ENCODE measurements at places on chromosomes 1 and 21.

DNA sequence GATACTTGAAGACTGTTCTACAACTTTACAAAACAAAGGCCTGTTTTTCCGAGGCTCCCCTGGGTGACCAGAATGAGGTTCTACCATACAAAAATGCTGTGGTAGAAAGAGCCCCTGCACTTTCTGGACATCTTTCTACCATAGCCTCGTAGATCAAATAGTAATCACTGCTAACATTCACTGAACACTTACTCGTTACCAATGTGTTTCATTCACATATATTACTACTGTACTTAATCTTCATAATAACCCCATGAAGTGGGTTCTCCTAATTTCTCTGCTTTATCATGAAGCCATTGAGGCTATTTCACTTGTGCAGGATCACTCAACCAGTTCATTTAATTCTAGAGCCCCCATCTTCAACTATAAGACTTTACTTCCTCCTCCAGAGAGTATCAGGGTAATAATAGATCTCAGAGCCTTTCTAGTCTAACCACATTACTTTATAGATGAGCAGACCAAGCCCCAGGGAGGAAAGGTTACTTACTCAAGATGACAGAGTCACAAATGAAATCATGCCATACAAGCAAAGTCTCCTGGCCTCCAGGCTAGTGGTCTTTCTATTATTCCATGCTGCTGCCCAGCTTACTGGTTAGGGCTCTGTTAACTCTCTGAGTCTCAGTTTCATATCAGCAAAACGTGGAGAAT is 46.7 kb upstream of the OSBPL9 start:
- DNase-seq, result no peak

DNA sequence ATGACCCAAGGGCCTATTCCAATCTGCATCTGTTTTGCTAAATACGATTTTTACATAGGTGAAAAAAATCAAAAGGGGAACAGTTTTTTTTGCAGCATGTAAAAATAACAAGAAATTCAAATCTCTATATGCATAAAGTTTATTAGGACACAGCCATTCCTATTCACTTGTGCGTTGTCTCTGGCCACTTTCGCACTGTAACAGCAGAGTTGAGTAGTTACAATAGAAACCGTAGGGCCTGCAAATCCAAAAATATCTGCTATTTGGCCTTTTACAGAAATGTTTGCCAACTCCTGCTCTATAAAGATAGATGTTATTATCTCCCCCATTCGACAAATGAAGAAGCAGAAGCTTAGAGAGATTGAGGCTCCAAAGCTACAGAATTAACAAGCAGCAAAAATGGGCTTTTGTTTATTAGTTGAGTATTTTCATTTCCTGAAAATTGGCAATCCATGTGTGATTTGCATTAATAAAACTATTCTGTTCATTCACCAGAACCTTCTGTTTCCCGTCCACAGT is 5.5 kb downstream of the DYNLT5 start:
- DNase-seq, result no peak

DNA sequence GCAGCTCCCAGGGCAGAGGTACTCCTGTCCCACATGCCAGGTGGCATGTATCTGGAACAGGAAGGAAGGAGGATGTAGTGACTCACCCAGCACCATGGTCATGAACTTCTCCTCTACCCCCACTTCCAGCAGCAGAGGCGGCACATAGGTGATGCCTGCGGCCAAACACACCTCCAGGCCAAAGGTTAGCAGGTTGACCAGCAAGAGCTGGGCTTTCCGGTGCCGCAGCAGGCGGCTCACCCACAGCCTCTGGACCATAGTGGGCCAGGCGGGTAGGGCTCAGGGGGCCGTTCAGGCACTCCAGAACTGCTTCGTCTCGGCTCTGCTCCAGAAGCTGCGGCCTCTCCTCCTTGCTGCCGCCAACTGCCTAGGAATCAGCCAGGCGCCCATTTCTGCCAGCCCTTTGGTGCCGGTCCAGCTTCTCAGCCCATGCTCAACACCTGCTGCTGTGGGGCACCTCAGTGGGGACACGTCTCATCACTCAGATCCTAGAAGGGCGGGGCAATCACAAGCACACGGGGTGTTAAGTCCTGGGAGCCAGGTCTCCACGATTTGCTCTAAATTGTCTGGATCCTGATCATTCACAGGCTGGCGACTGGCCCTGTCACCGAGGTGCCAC is 15.8 kb downstream of the SLC45A3 start:
- DNase-seq, result no peak

DNA sequence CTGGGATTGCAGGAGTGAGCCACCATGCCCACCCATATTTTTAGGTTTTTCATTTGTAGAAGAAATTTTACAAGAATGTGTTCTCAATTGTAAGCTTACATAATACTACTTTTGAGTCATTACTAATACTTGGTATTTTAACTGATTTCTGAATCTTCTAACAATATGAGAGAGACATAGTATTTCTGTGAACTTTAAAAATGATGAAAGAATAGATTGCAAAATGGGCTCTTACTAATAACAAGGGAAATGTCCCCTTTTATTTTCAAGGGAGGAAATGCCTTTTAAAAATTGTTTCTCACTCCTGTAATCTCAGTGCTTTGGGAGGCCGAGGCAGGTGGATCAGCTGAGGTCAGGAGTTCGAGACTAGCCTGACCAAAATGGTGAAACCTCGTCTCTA is 5.9 kb downstream of the AGO3 start:
- no peak for DNase-seq

- DNase-seq, result no peak
Observed at GRCh38 chr1:228691926-228692325, 43.4 kb upstream of the RHOU start.

GRCh38 chr1:178566187-178566586 is 53.3 kb downstream of the TEX35 start:
- no peak for DNase-seq

DNA sequence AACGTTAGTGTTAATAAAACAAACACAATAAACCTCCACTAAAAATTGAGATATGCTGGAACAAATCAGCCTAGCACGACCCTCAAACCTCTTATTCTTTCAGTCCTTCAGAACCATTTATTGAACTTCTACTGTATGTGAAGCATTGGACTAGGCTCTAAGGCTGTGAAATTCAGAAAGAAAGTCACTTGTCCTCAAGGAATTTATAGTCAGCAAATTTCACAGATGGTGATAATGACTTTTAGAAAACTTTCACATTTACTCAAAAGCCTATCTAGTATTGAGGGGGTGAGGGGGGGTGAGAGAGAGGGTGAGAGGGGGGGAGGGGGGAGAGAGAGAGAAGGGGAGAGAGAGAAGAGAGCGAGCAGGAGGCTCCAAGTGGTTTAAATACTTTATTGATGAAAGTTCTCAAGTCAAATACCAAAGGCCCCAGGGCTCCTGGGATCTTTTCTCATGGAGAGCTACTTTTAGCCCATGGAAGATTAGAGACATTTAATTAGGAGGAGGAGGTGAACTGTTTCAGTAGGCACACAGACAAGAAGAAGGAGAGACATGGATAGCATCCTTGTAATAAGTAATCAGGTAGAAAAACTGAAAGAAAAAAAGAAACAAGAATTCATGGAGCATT is 66.3 kb upstream of the SSX2IP start:
- no peak for DNase-seq

DNA sequence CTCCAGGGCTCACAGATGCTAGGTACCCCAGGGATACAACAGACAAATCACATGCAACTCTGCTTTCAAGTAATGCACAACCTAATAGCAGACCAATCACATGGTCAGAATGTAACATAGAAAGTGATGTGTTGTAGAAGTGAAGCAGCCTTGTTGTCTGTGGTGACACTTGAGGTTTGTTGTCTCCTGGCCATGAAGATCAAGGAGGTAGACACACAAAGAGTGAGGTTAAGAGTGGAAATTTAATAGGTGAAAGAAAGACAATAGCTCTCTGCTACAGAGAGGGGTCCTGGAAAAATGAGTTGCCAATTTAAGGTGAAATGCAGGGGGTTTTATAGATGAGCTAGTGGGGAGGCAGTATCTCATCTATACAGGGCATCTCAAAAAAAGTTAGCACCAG is 2.5 kb upstream of the TMEM9 start:
- no peak for DNase-seq

DNA sequence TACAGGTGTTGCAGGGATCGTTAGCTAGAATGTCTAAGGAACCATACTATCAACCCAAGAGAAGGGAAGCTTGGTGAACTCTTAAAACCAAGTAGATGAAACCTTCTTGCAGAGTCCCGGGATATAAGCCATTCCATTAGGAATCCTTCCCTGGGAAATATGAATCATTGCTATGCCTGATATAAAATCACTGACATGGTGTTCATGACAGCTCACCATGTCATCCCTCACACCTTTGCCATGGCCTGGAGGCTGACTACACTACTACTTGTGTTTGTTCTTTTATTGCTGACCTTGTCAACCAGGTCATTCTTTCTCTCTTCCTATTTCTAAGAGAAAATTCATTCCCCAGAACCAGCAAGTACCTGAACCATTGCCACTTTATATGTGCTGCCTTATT is 12.1 kb downstream of the ST6GALNAC3 start:
- no peak for DNase-seq

- no peak for DNase-seq
Observed at GRCh38 chr1:101388904-101389546, 152.2 kb downstream of the S1PR1 start.

DNA sequence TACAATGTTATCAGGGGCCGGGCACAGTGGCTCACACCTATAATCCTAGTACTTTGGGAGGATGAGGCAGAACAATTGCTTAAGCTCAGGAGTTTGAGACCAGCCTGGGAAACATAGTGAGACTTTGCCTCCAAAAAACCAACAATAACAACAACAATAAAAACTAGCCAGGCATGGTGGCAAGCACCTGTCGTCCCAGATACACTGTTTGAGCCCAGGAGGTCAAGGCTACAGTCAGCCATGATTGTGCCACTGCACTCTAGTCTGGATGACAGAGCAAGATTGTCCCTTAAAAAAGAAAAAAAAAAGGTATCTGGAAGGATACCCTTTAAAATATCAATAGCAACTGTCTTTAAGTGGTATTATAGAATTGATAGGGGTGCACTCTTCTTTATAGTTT is 16.1 kb downstream of the SORT1 start:
- DNase-seq, result no peak

- no peak for DNase-seq
Observed at GRCh38 chr1:7482077-7482476, 289.0 kb upstream of the VAMP3 start.

DNA sequence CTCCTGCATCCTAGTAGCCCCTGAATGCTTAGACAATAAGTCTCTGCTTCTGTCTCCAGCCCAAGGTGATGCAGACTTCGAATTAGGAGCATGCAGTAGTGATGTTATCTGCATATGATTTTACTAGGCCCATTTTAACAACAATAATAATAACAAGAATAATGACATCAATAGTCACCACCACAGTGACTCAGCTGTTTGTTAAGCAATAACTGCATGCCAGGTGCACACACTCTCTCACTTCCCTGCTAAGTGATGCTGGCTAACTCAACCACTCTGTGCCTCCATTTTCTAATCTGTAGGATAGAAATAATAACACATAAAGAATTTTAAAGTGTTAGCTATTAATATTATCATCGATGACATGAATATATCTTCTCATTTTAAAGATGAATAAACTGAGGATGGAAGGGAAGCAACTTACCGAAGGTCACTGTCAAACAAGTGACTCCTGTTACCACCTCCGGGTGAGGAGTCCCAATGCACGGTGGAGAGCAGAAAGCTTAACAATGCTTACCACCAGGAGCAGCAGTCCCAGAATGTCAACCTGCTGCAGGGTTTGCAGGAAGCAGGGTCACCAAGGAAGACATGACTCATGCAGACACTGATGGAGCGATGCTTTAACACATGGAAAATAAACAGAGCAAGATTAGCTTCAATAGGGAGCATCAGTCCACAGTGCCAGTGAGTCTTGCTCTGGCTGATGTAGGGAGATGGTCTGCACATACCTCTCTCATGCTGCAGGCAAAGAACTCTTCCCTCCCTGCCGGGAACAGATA is 290.2 kb downstream of the SPATA17 start:
- DNase-seq, result no peak

DNA sequence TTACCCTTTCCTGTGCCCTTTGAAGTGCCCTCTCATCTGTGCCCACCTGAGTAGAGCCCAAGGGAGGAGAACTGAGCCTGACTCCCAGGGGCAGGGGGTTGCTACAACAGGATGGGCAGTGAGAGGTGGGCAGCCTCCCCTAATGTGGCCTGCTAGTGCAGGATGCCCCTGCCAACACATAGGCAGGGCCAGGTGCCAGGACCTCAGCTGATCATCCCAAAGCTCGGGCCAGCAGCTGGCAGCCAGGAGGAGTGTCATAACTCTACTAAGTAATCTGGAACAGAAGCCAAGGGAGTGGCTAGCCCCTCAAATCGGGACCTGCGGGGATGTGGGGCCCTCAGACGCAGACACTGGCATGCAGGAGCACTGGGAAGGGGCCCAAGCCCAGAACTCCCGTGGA is 208.8 kb upstream of the RAB4A start:
- DNase-seq, result no peak

GRCh38 chr1:157115851-157116736 is 16.5 kb upstream of the ETV3L start:
- no peak for DNase-seq

GRCh38 chr1:220655509-220655908 is 34.7 kb upstream of the C1orf115 start:
- DNase-seq, result no peak

DNA sequence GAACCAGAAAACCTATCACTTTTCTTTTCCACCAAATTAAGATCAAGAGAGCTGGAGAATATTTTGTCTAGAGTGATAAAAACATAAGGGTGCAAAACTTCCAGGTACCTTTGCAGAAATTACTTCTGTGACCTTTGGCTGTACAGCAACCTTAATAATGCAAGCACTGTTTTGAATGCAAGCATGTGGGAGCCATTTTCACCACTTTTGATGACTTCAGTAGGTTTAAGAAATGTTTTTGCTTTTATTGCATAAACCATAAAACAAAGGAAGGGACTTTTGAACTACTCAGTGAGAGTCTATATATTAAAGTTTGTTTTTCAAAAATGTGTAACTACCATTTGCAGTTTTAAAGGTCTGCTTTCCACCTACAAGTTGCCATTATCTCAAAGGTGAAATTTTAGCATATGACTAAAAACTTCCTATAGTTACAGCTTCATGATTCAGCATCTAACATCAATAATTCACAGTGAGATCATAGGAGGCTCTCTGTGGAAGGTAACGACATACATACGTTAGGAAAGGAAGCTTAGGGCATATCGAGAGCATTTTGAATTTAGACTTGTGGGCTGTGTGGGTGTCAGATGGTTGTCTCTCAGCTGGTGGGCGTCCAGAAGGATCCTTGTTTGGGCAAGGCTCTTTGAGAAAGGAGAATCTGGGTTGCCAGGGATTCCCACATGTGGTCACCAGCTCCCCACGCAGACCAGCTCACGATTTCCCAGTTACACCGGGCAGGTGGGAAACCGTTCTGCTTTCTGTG is 1.1 kb upstream of the GADD45A start:
- no peak for DNase-seq

DNA sequence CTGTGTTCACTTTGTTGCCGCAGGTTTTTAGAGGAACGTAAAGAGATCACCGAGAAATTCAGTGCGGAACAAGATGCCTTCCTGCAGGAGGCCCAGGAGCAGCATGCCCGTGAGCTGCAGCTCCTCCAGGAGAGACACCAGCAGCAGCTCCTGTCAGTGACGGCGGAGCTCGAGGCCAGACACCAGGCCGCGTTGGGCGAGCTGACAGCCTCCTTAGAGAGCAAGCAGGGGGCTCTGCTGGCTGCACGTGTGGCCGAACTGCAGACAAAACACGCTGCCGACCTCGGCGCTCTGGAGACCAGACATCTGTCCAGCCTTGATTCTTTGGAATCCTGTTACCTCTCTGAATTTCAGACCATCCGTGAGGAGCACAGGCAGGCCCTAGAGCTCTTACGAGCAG is 42.6 kb downstream of the PCNT start:
- no peak for DNase-seq

All from T-helper 9 cell (primary cell).